ENCODE measurements at places on chromosomes 5 and 9.

DNA sequence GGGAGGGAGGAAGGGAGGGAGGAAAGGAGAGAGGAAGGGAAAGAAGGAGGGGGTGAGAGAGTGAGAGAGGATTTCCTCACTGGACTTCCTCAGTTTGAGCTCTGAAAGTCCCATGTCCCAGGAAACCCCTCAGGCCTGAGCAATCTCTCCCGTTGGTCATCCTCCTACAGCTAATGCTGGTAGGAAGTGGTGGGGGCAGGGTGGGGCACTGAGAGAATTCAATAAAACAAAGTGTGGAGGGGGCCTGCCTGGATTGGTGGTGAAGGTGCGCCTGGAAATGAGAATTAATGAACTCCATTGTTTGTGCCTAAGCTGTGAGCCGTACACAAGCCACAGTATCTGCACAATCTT, 195.0 kb downstream of the RGS3 start:
- no peak for DNase-seq

DNA sequence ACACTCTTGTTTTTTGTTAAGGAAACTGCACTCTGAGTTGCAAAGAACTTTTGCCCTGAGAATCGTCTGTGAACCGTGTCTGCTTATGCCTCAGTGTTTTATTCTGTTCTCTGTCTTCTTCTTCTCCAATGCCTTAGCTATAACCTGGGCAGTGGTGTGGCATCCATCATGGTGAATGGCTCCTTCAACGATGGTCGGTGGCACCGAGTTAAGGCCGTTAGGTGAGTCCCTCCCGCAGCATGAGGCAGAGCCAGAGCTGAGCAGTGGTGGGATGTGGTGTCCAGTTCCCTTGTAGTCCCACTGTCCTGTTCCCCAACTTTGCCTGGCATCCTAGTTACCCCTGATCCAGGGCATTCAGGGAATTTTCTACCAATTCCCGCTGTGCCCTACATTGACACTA, 98.3 kb downstream of the LIFR start:
- DNase-seq, result no peak

DNA sequence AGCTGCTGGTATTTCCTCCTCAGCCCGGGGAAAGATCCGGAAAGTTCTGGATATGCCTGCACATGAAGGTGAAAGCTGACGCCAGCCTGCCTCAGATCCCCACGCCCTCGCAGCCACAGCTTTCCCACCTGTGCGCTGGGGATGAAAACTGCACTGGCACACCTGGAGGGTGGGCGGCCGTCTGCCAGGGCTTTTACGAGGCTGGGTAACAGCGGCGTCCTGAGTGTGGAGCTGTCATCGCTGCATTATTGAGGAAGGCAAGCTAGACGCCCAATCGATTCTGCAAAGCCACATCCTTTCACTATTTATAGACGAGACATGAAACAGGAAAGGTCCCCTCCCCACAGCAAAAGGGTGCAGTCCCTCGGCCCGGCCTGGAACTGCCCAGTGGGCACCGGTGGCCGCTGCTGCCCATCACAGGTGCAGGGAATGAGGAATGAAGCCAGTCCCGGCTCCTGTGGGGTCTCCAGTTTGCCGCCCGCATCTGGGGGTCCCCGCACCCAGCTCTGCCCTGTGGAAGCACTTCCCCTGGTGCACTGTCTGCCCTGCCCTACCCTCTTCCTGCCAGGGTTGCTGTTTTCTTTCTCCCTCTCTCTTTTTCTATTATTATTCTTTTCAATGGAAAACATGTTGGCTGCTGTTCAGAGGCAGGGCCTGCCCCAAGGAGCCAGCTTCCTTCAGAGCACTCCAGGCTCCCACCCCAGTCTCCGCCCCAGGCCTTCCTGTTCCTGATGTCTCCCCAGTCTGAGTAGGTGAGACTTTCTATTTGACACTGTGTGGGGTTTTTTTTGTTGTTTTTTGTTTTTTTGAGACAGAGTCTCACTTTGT, 7.0 kb downstream of the NOTCH1 start:
- no peak for DNase-seq

GRCh38 chr9:8804613-8805012, 1005.0 kb upstream of the DMAC1 start:
- no peak for DNase-seq

- no peak for DNase-seq
These were observed at the start of gene ADGRV1 for GRCh38 chr5:90558344-90559192. Gene ADGRV1, plus strand, starts transcription at chr5:90558797. Its CDS starts 99 bp downstream, at chr5:90558896.

- DNase-seq, result no peak
These were observed 54.6 kb upstream of the ABL1 start for GRCh38 chr9:130780415-130780814.

DNA sequence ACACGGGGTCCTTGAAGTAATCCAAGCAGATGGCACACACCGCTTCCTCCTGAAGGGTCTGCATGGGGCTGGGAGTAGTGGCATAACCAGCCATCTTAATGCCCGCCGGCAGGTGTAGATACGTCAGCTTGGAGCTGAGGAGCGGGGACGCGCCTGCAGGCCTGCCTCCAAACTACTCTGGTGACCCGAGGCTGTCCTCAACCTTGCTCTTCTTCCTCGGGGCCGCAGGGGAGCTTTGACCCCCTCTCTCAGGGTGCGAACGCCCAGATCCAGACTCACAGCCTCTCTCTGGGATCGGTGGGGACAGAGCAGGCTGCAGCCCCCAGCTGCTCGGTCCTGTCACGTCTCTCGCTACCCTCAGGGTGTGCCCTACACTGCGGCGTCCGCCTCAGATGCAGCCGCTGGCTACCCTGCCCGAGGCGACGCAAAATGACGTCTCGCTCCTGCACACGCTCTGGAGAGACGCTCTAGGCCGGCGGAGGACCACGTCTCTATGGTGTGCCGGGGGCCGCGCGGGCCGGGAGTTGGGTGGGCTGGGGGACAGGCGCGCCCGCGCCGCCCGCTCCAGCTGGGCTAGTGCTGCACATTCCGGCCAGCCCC, at the start of gene TRIM52:
Gene TRIM52 (minus strand): TSS at position 424 of the 600 bp plus-strand sequence. CDS start 330 bp downstream, at position 94.
- DNase-seq, result no peak

DNA sequence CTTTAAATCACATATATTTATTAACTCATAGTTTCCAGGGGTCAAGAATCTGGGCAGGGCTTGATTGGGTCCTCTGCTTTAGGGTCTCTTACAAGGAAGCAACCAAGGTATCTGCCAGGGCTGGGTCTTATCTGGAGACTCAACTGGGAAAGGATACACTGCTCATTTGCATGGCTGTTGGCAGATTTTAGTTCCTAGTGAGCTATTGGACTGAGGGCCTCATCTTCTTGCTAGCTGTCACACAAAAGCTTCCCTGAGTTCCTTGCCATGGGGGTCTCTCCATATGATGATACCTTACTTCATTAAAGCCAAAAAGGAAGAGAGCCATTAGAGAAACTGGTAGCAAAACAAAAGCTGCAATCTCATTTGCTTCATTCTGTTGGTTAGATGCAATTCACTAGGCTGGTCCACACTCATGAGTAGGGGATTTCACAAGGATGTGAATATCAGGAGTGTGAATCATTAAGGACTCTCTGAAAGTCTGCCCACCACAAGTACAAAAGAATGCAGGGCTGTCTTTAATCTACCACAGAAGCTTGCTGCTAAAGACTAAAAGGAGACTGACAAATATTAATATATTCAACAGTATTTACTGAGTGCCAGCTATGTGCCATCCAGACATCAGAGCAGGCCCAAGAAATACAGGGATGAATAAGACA, 42.0 kb upstream of the TIMD4 start:
- no peak for DNase-seq

GRCh38 chr9:107404161-107404560, 85.4 kb downstream of the KLF4 start:
- no peak for DNase-seq

DNA sequence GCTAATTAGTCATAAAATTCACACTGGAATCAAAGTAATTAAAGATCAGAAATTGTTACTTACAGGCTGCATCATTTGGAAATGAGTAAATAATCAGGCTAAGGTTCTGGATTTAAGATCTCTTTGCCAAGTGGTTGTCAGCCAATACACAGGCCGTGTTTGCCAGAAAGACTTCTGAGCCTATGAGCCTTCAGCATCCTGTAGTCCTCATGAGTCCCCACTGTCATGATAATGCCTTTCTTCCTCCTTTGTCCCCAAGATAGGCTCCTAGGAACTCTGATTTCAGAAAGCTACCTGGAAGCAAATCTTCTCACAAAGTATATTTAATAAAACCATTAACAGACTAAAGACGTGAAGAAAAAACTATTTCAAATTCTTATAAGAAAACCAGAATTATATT, 810.5 kb downstream of the DNAH5 start:
- no peak for DNase-seq

- DNase-seq, result no peak
These were observed 31.2 kb downstream of the STC2 start for GRCh38 chr5:173296737-173297676.

DNA sequence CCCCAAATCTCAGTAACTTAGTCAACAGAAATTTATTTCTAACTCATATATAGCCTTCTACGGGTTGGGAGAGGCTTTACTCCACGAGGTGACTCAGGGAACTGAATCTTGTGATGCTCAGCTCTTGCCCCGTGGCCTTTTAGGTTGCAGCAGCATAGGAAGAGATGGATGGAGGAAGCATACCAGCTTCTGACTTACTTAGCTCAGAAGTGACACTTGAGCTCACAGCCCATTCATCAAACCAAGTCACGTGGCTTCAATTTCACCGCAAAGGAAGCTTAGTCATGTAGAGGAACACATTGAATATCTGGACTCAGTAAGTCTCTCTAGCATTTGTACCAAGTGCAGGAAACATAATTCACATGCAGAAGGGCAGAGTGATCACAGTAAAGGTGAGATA, 124.1 kb upstream of the KCNN2 start:
- DNase-seq, result no peak

- no peak for DNase-seq
These were observed 1.6 kb upstream of the THBS4 start for GRCh38 chr5:80033513-80033912.

DNA sequence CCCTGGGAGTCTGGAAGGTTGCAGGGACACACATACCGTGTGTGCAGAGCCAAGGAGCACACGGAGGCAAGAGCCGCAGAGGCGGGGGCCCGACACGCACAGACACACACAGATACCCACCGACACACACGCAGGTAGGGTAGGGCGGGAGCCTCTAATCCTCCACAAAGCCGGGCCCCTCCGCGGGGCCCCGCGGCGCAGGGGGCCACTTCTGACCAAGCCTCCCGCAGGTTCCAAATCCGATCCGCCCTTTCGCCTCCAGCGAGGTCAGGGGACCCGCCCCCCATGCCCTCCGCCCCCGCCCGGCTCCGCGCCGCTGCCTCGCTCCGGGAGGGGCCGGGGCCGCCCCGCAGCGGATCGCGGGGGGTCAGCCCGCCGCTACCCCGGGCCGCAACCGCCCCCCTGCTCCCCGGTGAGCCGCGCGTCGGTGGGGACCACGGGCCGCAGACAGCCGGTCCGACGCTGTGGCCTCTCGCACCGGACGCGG, 1.4 kb upstream of the LMX1B start:
- no peak for DNase-seq

DNA sequence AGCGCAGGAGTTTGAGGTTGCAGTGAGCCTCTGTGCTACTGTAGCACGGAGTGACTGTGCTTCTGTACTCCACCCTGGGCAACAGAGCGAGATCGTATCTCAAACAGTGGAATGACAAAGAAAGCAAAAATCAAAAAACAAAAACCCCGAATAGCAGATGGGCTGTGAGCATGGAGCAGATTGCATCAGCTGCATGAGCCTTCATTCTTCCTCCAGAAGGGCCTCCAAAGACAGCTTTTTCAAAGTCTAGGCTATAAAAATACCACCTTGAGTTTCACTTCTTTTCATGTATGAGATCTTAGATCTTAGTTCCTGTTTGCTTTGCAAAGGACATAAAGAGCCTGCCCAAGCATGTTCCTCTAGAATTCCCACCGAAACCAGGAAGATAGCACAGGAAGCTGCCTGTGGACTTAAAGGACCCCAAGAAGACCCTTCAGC, 15.0 kb upstream of the HSPB3 start:
- DNase-seq, result no peak

GRCh38 chr9:125133403-125134329, 9.7 kb downstream of the SCAI start:
- no peak for DNase-seq

- DNase-seq, result no peak
These were observed 31.5 kb upstream of the LMNB1 start for GRCh38 chr5:126745259-126745992.

GRCh38 chr5:75610201-75610600, 1.1 kb upstream of the ANKDD1B start:
- DNase-seq, result no peak

DNA sequence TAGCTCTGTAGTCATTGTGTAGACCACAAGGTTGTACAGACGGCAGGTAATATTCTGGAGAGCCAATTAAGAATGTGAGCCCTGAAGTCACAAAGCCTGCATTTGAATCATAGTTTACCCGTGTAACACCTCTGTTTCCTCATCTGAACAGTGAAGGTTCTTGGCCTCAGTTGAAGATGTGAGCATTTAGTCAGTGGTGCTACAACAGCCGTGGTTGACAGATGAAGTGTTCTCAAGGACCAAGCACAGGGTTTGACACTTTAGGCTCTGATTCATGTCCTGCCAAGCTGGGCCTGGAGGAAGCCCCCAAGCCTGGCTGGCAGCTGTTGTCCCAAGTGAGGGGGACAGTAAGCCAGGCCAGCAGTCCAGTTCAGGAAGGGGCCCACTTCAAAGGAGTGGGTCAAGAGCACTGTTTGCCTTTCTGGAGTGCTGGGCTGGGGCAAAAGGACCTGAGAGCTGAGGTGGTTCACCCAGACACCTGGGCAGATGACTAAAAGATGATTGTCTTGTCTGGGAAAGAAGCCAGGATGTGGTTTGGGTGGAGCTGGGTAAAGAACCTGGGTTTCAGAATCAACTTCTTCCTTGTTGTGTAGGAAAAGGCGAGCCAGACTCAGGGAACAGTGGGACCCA, 20.7 kb downstream of the FAXDC2 start:
- no peak for DNase-seq

GRCh38 chr9:90801973-90802322, 329 bp downstream of the SYK start:
- no peak for DNase-seq

DNA sequence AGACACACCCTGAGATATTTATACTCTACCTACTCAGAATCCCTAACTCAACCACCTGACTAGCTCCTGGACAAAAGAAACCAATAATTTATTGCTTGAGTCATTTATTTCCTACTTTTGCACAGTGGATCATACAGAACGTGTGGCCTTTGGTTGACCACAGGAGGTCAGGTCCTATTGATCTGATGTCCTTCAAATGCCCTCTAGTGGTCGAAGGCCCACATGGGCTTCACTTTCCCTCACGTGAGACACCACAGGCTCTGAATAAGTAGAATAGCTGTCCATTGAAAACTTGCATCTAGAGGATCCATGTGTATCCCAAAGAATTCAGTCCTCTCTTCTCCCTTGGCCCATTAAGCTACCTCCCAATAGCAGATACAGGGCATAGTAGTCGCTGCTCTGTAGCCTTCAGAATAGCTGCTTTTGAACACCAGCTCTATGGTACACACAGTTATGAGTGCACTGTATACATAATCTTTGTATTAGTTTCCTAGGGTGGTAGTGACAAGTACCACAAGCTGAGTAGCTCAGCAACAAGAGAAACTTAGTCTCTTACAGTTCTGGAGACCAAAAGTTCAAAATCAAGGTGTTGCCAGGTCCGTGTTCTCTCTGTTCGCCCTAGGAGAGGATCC, 177.6 kb upstream of the SMARCA2 start:
- DNase-seq, result no peak

All from cortex of kidney (tissue), 1 donor.